ENCODE measurements at places on chromosomes 2 and 18.

GRCh38 chr2:150472511-150472899 is 15.0 kb downstream of the RND3 start:
- DNase-seq, result peak; percentile 88

GRCh38 chr2:213079756-213080155 is 71.7 kb downstream of the IKZF2 start:
- no peak for DNase-seq

- DNase-seq, result no peak
These were observed 43.3 kb upstream of the PLB1 start for GRCh38 chr2:28452534-28453081.

- no peak for DNase-seq
These were observed 197.4 kb upstream of the FAM98A start for GRCh38 chr2:33796511-33796910.

GRCh38 chr2:159922563-159922962 is 124.6 kb upstream of the CD302 start:
- DNase-seq, result no peak

DNA sequence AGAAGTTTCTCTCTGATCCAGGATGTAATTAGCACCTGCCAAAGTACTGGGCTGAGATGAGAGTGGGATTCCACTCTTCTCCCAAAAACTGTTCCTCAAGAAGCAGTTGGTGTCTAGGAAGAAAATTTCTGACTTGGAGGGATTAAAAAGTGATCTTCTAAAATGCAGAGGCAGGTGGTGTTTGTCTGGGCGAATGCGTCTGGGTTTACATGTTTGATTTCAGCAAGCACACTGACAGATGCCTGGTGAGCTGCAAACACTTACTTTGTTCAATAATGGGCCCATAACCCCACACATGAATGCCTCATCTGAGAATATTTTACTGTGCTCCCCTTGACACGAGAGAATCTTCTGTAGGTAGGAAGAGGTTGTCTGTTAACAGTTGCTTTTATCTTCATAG is 24.3 kb upstream of the KCNF1 start:
- no peak for DNase-seq

GRCh38 chr2:9594366-9595054 is 36.3 kb downstream of the YWHAQ start:
- DNase-seq, result peak; percentile 88

DNA sequence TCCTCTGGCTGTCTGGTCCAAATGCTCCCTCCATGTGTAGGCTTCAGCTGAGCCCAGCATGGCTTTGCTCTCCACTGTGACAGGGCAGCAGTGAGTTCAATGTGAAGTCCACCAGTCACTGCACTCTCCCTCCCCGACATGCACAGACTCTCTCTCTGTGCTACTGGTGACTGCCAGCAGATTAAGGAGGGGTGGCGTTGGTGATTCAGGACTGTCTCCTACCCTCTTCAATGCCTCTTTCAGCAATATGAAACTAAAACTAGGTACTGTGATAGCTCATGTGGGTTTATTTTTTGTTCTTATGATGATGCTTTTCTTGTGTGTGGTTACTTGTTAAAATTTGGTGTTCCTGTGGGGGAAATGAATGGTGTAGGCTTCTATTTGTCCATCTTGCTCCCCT is 201.0 kb upstream of the RBMS1 start:
- no peak for DNase-seq

GRCh38 chr18:61528961-61529360 is 195.7 kb downstream of the CDH20 start:
- DNase-seq, result no peak

DNA sequence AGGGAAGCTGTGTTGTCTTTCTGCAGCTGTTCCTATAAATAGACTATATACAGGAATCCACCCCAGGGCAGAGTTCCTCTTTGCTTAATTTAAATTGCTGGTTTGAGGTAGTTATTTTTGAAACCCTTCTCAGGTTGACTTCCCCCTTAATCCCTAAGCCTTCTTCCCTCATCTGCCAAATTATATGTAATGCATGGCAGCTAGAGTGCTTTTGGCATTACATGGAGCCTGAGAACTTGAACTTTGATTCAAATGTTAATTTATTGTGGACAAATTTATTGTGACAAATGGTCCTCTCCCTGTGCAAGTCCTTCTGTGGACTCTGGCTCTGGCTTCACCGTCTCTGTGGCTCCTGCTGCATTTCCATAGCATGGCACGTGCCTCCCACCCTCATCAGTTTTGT is 29.2 kb downstream of the MYO1B start:
- DNase-seq, result no peak

DNA sequence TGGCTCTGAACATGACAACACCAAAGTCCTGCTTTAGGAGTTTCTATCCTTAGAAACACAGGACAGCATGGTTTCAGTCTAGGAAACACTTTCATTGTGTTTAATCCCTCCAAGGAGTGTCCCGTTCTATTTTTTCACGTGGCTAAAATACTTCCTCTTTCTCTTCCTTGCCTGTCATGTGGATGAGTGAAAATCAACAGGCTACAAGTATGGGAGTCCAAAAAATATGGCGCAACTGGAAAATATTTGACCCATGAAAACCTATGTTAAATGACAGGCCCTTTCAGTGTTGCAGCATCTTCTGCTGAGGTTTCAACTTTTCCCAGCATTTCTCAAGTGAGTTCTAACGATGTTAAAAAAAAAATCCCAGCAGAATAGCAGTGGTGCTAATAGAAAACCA is 146.3 kb downstream of the LAMA3 start:
- DNase-seq, result no peak

DNA sequence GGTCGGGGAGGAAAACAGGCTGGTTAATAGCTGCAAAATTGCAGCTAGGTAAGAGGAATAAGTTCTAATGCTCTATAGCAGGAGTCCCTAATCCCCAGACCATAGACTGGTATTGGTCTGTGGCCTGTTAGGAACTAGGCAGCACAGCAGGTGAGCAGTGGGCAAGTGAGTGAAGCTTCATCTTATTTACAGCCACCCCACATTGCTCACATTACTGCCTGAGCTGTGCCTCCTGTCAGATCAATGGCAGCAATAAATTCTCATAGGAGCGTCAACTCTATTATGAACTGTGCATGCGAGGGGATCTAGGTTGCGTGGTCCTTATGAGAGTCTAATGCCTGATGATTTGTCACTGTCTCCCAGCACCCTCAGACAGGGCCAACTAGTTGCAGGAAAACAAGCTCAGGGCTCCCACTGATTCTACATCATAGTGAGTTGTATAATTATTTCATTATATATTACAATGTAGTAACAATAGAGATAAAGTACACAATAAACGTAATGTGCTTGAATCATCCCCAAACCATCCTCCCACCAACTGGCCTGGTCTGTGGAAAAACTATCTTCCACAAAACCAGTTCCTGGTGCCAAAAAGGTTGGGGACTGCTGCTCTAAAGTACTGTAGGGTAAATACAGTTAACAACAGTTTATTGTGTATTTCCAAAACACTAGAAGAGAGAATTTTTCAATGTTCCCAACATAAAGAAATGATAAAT is 91.7 kb upstream of the TFCP2L1 start:
- no peak for DNase-seq

- DNase-seq, result no peak
These were observed 49.9 kb upstream of the RTN4 start for GRCh38 chr2:55099878-55100820.

DNA sequence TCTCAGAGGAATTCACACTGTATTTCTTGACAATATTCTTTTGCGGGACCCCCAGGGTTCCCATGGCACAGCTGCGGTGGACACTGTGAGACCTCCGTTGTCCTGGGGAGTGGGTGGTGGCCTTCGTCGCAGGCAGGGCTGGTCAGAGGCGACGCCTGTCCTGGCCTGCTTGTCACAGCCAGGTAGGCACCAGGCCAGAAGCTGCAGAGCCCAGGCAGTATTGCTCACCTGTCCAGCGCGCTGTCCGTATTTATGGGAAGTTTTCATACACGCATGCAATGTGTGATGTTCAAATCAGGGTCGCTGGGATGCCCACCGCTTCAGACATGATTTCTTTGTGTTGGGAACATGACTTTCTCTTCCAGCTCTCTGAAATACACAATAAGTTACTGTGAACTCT is 126.6 kb downstream of the RTP5 start:
- no peak for DNase-seq

DNA sequence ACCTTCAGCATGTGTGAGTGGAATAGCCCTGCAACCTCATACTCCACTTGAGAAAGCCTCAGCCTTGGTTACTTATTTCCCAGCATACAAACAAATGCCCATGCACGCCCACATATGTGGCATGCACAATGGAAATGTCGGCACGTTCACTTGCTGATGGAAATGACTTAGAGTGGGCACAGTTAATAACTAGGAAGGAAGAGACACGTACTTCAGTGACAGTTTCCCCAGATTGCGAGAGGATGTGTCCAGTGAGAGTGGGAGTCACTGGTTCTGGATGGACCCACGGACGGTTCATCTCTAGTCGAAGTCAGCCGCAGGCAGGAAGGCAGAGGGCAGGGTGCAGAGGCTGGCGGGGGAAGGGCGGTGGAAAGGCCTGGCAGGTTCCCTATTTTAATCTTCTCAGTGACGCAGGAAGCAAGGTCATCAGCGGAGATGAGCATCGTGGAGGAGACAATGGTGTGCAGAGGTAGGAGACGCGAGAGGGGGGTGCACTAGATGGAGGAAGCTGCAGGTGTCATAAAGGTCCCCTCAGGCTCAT is 350.7 kb upstream of the MYT1L start:
- DNase-seq, result no peak

GRCh38 chr18:55268628-55269275 is 309.5 kb upstream of the CCDC68 start:
- DNase-seq, result no peak

GRCh38 chr2:60992985-60993392 is 24.5 kb upstream of the PEX13 start:
- DNase-seq, result no peak

- DNase-seq, result no peak
These were observed 20.7 kb upstream of the CCNT2 start for GRCh38 chr2:134897932-134898331.

- DNase-seq, result no peak
These were observed 37.5 kb upstream of the DLX1 start for GRCh38 chr2:172047566-172048507.

GRCh38 chr2:155250800-155251199 is 552.3 kb downstream of the KCNJ3 start:
- peak; percentile 0 for DNase-seq

DNA sequence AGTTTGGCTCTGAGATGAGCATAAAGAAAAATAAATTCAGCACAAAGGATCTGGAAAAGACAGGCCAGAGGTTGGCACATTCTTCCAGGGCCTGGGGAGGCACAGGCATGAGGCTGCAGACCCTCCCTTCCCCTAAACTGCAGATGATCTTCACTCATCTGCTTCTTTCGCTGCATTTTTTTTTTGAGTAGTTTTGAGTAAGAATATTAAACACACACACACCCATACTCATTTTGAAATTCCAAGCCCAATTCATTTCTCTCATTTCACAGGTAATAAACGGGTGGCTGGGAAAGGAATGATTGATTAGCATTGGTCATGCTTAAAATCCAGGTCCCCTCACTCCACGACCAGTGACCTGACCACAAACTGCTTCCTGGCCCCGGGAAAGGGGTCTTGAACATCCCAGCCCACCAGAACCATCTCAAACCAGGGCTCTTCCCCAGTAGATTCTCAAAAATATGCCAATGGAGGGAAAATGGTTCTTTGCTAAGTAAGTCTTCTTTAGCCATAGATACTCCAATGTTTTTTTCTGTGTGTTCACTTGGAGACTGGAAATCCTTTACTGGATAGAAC is 219.6 kb downstream of the ANAPC1 start:
- no peak for DNase-seq

- no peak for DNase-seq
These were observed 1.3 kb downstream of the TWIST2 start for GRCh38 chr2:238848976-238849853.

- DNase-seq, result no peak
These were observed 157.6 kb downstream of the HAUS1 start for GRCh38 chr18:46261799-46262198.

DNA sequence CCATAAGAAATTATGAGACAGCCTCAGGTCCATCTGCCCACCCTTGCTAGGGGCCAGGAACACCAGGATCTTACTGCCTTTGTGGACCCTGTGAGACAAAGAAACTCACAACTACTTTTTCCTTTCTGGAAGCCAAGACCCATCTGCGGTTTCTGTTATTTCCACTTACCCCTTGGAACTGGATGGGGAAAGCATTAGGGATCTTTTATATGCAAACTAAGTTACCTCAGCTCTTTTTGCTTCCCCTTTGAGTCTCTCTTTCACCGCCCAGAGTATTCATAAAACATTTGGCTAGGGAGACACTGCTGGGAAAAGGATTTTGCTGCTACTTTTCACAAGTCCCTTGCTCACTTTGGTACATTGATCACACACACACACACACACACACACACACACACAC is 95.7 kb downstream of the ZNF385B start:
- no peak for DNase-seq

DNA sequence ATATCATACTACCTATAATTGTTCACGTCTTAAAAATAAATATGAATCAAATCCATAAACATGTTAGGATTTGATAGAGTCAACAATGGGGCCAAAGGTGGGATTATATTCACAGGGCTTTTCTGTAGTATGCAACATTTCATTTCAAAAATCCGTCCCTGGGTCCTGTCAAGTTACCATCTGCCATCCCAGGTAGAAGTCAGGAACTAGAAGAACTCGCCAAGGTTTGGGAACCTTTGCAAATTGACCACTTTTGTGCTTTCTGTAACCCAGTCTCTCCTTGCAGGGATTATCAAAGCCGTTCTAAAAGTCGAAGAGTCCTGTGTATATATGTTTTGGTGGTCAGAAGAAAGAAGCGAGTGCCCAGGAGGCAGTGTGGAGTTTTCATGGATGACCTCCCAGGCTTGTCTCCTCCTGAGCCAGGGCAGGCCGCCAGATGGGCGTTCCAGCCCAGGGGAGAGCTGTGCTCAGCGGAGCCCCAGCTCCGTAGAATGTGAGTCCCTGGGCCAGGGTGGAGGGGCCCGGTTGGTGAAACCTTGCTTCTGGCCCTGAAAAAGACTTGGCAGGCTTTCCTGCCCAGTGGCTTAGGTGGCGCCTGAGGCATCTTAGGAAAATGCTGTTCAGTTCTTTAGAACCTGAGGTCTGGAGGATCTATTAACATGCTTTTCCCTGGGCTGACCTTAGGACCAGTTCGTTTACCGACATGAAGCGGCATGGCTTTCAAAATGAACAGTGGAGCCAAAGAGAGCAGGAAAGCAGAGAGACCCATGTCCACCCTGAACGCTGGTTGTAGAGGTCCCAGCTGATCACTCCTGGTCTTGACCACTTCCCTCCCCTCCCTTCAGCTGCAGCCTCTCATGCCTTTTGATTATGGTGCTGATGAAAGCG is 69.2 kb downstream of the LONRF2 start:
- no peak for DNase-seq

DNA sequence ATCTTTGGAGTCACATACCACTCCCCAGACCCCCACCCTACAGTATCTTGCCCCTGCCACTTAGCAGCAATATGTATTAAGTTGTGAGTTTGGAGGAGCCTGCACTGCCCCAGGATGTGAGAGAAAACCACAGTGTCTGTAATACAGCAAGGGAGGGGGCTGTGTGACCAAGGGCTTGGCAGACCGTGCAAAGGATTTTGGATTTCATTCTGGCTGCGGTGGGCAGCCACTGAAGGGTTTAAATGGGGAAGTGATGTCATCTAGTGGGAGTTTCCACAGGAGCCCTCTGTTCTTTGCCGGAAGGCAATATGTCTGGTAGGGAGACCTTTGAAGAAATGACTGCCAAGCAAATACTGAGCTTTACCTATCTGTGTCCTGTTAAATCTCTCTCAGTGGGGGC is 202.4 kb downstream of the FHOD3 start:
- no peak for DNase-seq
